ENCODE measurements at places on chromosomes 7 and 10.

DNA sequence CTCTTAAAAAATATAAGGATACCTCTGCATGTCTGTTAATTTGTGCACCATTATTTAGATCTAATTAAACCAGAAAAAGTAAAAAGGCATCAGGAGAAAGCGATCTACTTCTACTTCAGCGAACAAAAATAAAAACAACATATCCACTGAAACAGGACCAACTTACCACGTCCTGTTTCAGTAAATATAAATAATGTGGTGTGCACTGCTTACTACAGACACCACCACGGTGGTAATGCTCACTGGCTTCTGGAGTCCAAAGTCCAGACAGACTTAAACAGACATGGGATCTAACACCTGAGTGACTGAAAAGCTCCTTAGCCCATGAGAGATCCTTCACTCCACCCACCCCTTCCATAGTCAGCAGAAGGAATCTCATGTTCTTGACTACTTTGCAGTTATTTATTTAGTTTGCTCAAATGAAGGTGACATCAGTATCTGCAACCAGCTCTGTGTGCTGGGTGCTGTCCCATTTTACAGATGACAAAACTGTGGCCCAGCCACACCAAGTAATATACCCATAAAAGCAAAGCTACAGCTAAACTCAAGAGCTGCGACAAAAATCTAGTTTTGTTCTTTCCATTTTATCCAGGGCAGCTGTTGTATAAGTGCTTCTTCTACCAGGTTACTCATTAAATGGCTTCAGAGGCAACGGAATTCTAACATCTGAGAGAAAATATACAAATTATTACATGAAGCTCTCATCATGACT, 62.1 kb upstream of the NCAPG2 start:
- DNase-seq, result no peak

- DNase-seq, result no peak
Measured at GRCh38 chr10:74056050-74056818, 58.3 kb downstream of the VCL start.

- DNase-seq, result peak; percentile 35
Measured at GRCh38 chr10:119416855-119417254, 125.7 kb downstream of the RGS10 start.

DNA sequence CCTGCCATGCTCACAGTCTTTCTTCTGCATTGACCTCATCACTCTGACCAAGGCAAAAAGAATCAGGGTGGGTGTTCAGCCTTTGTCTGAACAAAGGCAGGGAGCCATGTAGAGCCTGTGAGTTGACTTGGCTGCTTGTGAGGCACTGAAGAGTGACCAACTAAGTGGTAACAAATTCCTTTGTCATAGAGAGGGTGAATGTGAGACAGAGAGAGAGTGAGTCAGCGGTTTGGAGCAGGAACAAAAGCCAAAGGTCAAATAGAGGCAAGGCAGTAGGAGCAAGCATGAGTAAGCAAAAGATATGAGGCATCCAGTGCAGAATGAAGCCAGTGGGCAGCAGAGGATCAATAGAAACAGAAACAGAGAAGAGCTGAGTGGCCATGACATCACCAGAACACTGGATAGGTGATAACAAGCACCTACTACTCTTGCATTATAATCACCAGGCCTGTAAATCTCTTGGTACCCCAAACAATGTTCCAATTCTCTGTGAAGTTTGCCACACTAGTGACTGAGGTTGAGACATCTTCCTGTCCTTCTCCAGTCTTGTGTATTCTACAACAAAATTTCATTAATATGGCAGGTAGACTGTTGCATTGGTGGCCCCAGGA, 116.2 kb upstream of the LAMB4 start:
- DNase-seq, result no peak

DNA sequence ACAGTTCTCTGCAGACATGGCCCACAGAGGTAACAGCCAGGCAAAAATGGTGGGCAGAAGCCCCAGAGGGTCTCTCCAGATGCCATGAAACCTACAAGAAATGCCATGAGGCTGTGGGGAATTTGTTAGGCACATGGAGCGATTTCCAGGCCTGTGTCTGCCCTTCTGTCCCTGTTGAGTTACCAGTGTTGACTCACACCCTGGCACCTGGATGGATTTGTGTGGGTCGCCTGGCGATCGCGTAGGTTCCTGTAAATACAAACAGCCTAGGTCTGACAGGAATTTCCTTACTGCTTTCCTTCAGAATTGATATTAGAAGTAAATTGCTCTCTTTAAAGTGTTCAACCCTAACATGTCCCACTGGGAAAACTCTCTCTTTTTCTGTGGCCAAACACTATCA, 164.9 kb upstream of the EEPD1 start:
- no peak for DNase-seq

- DNase-seq, result no peak
Measured at GRCh38 chr7:114519240-114519639, 104.6 kb downstream of the FOXP2 start.
